Right ventricle myocardium inferior (tissue), 1 donor: ENCODE measurements at places on chromosomes 7 and 10. TPM values are rescaled to one million over a fixed set of nuclear protein-coding genes. Genes with fewer than 3 reads are reported as not detected.

The ACSL5 gene
- 6.4 TPM for total RNA-seq

The OR6B1 gene
- total RNA-seq, result not detected

The ABCB1 gene
- total RNA-seq, result 4.5 TPM

The ADD3 gene
- 121 TPM for total RNA-seq

The NEURL1 gene
- 0.05 TPM for total RNA-seq

The NEUROD6 gene
- total RNA-seq, result not detected

The ZYX gene
- 75.9 TPM for total RNA-seq

DNA sequence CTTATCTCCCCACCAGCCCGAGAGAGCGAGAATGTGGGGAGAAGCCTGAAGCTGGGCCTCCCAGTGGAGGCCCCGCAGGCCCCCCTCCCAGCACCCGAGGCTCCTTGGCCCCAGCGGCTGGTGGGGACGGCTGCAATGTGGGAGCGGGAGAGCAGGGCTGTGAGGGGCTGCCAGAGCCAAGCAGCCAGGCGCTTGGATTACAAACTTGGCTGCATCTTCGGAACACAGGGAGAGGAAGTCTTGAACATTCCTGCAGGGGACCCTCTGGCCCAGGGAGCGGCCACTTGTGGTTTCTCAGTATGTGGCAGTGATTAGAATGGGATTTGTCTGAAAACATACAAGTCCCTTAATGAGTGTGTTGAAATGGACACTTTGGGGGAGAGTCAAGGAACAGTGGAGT is 23.2 kb downstream of the ELN start:
- DNase-seq, result no peak

DNA sequence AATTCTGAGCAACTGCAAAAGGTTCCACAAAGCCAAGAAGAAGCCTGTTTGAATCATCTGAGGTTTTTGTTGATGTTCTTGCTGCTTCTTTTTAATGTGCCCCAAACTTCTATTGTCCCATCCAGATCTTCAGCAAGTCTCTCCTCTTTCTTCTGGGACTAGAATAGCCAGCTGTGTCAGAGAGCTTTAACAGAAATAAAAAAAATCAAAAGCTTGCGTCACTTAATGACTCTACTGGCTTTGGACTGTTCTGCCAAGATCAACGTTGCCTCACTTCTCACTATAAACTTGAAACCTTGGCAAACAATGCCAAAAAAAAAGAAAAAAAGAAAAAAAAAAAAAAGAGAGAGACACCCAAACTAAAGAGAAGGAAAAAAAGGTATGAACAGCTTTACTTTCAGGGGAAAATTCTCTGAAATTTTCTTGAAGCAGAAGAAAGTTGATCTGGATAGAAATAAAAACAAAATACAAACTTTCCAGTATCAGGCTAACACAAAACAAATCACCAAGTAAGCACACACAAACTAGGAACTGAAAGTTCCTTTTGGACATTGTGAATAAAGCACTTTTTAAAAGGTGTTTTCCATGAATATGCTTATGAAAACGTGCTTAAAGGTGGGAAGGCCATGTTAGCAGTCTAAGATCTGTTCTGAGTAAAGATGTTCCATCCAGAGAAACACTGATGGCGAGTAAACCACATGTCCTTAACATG is 14.8 kb downstream of the USP54 start:
- DNase-seq, result no peak

DNA sequence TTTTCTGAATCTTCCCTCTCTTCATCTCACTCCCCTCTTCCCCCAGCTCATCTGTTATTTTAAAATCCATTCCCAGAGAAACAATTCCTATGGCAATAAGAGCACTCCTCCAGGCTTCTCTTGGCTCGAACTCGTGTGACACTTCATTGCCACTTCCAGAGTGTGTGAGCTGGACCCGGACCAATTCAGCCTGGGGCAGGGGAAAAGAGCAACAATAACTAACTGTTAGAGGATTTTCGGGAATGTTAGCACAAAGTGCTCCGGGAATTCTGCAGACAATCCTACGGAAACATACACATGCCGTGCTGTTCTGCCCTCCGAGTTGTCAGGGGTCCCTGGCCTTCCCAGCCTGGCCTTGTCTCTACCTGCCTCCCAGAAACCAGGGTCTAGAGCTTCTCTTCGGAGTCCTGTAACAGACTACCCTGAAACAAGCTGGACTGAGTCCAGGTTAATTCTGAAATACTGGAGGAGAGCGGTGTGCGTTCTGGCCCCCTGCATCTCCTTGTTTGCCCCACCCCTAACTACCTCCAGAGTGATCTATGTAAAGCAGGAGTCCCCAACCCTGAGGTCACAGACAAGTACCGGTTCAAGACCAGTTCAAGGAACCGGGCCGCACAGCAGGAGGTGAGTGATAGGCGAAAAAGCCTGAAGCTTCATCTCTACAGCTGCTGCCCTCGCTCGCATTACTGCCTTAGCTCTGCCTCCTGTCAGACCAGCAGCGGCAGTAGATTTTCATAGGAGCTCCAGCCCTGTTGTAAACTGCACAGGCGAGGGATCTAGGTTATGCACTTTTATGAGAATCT is 11.3 kb downstream of the COL26A1 start:
- no peak for DNase-seq

DNA sequence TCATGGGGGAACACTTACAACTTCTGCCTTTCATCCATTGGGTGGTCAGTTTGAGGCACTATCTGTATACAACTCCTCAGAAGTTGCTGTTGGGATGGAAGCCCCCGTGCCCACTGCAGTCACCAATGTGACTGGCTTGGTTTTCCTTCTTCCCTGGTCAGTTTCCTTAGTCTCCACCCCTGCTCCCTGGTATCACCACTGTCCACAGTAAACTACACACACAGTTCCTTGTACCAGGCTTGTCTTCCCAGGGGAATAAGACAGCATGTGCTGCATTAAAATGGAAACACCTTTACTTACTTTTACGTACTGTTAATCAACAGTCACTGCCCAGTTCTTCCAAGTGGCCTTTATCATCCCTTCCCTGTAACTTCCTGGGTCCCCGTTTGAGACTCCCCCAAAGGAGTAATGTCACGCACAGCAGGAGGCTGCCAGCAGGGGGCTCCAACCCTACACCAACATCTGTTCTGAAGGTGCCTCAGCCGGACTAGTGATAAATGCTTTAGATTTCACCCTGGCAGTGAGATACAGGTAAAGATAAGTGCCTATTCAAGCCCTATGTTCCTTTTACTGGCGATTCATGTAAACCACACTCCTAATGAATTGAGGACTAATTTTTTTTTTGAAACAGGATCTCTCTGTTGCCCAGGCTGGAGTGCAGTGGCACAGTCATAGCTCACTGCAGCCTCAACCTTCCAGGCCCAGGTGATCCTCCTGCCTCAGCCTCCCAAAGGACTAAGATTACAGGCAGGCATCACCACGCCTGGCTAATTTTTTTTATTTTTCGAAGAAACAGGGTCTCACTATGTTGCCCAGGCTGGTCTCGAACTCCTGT is 45.3 kb upstream of the PIK3AP1 start:
- DNase-seq, result peak; percentile 83

GRCh38 chr7:155487509-155488482 is 29.9 kb downstream of the EN2 start:
- DNase-seq, result no peak

GRCh38 chr10:25142116-25142864 is 32.5 kb upstream of the GPR158 start:
- no peak for DNase-seq

GRCh38 chr7:47945261-47946015 is 2.8 kb downstream of the PKD1L1 start:
- peak; percentile 89 for DNase-seq

GRCh38 chr7:80047856-80048459 is 86.7 kb upstream of the GNAI1 start:
- DNase-seq, result no peak

GRCh38 chr10:69826094-69826493 is 24.4 kb downstream of the COL13A1 start:
- no peak for DNase-seq

GRCh38 chr7:129615018-129615417 is 3.5 kb downstream of the NRF1 start:
- DNase-seq, result no peak

DNA sequence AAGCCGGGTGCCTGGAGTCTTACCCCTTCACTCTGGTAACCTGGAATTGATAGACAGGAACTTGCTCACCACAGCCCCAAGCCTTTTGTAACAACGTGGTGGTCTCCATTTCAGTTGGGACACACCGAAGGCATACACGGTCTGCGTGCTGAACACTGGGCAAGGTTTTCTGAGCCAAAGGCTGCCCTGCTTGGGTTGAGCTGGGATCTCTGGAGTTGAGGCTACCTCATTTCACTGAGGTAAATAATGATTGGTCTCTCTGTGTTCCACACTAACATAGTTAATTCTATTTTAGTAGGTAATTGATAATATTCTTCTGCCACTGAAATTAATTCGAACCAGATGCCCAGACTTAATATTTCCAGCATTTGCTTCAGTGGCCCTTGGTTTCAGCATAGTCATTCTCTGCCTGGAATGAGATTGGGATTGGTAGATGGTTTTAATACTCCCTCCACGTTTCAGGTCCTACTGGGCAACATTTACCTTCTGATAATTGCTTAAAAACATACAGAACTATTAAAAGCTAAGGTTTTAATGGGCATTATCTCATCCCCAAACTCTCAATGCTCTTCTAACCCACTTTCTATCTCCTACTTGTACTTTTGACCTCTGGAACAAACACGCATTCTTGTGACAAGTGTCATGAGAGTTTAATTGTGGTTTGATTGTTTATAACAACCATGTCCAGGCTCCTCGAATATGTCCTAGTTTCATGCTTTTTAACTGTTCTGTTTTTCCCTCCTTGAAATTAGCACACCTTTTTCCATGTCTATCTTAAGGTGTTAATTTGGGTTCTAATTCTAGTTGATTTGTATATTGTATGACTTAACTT is 202.3 kb upstream of the KLF6 start:
- DNase-seq, result no peak

DNA sequence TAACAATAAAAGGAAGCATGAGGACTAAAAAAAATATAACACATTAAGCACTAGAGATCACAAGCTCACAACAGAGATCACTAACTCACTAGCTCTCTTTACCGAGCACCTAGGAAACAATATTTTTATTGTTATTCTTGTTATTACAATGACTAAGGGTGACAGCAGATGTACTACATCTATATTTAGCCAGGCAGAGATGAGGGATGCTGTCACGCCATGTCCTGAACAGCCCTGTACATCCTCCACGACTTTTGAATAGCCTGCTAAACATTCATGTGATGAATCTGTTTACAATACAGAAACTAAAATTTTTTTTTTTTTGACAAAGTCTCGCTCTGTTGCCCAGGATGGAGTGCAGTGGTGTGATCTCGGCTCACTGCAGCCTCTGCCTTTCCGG is 22.7 kb downstream of the FAM133B start:
- DNase-seq, result no peak

DNA sequence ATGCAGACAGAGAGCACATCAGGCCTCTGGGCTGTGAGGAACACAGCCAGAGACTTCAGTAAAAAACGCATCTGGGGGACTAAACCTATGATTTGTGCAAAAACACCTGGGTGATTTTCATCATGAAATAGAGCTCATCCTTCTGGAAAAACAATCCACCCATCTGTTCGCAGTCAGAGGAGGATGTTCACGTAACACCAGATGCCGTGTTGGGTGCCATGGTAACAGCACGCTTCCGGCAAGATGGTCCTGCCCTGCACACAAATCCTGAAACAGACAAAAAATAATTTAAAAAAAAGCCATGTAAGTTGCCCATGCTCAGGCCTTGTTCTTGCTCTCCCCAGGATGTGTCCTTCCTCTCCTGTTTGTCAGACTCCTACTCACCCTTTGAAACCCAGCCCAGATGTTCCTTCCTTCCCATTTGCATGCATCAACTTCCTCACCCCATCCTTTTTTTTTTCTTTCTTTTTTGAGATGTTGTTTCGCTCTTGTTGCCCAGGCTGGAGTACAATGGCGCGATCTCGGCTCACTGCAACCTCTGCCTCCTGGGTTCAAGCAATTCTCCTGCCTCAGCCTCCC is 28.3 kb upstream of the GNA12 start:
- DNase-seq, result no peak

DNA sequence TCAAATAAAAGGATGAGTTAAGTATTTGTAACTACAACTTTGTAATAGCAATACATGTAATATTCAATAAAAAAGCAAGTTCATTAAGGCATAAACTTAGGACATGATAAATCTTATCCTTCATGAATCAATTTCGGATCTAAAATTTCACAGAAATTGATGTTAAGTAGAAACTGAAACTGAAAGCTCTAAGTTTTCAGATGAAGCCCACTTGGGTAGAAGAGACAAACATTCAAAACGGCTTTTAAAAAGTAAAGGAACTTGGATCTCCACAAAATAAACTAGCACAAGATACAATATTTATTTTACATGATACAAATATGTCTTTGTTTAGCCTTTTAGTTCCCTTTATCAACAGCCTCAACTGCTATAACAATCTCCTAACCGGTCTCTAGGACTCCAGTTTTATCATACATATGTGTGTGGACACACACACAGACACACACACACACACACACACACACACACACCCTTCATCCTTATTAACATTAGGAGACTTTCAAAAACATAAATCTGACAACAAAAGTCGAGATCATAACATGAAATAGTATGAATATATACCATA is 83.7 kb downstream of the USP6NL start:
- no peak for DNase-seq
